ENCODE measurements at places on chromosomes 2 and 18. TPM values are rescaled to one million over a fixed set of nuclear protein-coding genes. Genes with fewer than 3 reads are reported as not detected.

ABHD1 gene
- not detected for total RNA-seq

AFG3L2 gene
- total RNA-seq, result 31.5 TPM

- no peak for DNase-seq
These were observed 43.9 kb upstream of the RAPH1 start for GRCh38 chr2:203578759-203579643.

DNA sequence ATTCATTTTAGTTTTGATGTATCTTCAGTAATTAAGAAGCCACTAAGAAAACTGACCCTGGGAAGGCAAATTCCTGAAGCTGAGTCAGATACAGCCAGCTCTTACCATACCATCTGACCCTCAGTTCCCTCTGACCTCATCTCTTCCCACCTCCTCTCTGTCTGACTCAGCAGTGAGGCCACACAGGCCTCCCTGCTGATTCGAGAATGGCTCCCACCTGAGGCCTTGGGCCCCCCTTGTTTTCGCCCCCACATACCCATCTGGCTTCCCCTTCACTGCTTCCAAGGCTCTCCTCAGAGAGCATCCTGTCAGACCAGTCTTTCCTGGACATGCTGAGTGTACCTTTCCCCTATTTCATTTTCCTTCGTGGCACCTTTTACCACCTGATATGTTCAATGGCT, 71.0 kb upstream of the CYP1B1 start:
- DNase-seq, result peak; percentile 14

- DNase-seq, result no peak
These were observed 914.1 kb upstream of the NXPH2 start for GRCh38 chr2:139694327-139694726.

DNA sequence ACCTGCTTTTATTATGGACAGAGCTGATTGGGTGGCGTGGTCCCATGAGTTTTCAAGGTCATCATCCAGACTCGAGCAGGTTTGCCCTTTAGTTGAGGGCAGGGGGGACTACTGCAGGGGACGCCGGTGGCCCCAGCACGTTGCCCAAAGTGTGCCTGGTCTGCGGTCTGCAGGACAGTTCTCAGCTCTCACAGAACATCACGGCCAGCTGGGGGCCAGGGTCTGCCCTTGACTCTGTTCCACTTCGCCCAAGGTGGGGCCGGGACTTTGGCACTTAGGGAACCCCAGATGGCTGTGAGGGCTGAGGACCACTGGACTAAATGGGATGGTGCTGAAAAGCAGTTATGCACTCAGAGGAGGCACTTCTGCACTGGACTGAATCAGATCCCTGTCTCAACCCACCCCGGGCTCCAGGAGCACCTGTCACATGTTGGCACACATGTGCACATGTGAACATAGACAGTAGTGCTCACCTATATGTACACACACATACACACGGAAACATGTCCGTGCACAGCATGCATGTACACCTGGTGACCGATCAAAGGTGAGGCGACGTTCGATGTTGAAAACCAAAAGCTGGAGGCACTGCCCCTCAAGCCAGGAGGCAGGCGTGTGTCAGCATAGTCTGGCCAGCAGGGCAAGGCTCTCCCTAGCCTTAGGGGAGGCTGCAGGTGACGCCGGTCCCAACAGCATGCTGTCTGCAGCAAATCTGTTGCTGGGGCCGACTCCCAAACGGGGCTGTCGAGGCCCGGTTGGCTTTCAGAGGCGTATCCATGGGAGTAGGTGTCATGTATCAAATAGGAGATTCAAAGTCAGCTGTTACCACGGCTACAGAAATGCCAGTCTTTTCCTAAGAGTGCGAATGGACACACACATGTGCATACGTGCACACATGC, 10.2 kb downstream of the ANO7 start:
- DNase-seq, result no peak

- no peak for DNase-seq
These were observed 83.4 kb upstream of the RTN4 start for GRCh38 chr2:55133467-55134315.

- no peak for DNase-seq
These were observed 56.2 kb downstream of the AQP4 start for GRCh38 chr18:26809346-26809745.

OTOS gene
- not detected for total RNA-seq

GRCh38 chr2:48345176-48345575, 184.8 kb upstream of the STON1 start:
- DNase-seq, result no peak
